KBM-7 (cell line): ENCODE measurements at places on chromosomes 12 and 14.

- no peak for DNase-seq
Measured at GRCh38 chr14:103346286-103346685, 12.2 kb downstream of the EIF5 start.

- no peak for DNase-seq
Measured at GRCh38 chr12:106228320-106228710, 19.5 kb downstream of the CKAP4 start.

DNA sequence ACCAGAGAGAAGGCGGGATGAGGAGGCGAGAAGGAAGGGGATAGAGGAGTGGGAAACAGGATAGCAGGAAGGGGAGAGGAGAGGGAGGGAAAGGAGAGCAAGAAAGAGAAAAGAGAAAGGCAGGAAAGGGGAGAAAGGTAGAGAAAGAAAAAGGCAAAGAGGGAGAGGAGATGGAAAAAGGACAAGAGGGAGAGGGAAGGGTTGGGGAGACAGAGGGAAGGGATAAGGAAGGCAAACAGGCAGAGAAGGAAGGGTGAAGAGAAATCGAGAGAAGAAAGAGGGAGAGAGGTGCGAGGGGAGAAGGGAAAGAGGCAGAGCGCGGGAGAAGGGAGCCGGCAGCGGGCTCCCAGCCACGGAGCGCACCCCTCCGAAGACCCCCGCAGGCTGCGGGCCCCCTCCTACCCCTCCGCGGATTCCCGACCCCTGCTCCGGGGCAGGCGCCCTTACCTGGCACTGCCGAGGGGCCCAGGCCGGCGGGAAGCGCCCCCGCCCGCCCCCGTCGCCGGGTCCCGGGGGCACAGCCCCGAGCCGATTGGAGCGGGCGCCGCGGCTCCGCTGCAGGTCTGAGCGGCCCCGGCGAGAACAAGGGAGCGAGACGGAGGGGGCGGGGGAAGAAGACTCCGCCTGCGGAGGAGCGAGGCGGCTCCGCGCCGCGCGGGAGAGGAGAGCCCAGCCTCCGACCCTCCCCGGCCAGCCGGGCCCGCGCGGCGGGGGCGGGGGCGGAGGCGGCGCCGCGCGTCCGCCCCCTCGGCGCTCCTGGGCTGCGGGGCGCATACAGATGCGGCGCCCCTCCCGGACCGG, at the start of gene CDH24:
CDH24 (minus strand) TSS at position 565 of the 801 bp plus-strand sequence. CDS start 1,787 bp downstream, outside the sequence.
- peak; percentile 64 for DNase-seq

DNA sequence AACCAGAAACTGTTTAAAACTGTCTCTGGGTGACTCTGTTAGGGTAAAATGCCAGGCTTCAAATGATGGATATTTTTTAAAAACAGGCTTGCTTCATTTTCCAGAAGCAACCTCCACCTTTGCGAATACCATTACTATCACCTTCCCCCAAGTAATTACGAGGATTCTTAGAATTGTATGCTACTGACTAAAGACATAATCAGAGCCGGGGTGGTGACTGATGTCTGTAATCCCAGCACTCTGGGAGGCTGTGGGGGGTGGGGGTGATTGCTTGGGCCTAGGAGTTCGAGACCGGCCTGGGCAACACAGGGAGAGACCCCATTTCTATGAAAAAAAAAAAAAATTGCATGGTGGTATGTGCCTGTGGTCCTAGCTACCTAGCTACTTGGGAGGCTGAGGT, 38.3 kb downstream of the FGD6 start:
- DNase-seq = no peak
